Activated T-helper 9 cell treated with anti-CD3 and anti-CD28 coated beads, Interleukin-2, amount 50 U/mL, for 16 hours (primary cell): ENCODE measurements at places on chromosomes 3 and 15.

GRCh38 chr3:43957553-43957952 is 266.8 kb downstream of the ABHD5 start:
- DNase-seq, result no peak

DNA sequence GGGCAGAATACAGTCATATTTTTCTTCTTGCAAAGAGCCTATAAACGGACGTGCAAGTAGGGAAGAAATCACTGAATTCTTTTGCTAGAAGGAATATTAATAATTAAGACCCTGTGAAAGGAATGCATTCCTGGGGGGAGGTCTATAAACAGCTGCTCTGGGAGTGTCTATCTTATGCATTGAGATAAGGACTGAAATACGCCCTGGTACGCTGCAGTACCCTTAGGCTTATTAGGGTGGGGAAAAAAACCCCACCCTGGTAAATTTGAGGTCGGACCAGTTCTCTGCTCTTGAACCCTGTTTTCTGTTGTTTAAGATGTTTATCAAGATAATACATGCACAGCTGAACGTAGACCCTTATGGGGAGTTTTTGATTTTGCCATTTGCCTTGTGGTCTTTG is 100.0 kb upstream of the KBTBD8 start:
- DNase-seq, result no peak

DNA sequence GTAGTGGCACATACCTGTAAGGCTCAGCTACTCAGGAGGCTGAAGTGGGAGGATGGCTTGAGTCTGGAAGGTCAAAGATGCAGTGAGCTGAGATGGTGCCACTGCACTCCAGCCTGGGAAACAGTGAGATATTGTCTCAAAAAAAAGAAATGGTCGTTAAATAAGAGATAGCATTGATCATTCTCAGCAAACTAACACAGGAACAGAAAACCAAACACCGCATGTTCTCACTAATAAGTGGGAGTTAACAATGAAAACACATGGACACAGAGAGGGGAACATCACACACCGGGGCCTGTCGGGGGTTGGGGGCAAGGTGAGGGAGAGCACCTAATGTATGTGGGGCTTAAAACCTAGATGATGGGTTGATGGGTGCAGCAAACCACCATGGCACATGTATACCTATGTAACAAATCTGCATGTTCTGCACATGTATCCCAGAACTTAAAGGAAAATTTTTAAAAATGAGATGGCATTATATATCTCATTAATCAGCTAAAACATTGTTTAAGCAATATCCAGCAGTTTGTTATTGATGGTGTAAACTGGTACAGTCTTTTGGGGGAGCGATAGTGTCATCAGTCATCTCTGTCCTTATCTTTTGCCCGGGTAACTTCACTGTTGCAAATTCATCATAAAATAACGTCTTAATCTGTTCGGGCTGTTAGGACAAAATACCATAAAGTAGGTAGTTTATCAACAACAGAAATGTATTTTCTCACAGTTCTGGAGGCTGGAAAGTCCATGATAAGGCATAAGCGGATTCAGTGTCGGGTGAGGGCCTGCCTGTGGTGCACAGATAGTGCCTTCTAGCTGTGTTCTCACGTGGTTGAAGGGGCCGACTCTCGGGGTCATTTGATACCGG is 1.7 kb upstream of the MAN2A2 start:
- no peak for DNase-seq

- no peak for DNase-seq
These were observed 230.3 kb upstream of the TLE3 start for GRCh38 chr15:70327856-70328678.

DNA sequence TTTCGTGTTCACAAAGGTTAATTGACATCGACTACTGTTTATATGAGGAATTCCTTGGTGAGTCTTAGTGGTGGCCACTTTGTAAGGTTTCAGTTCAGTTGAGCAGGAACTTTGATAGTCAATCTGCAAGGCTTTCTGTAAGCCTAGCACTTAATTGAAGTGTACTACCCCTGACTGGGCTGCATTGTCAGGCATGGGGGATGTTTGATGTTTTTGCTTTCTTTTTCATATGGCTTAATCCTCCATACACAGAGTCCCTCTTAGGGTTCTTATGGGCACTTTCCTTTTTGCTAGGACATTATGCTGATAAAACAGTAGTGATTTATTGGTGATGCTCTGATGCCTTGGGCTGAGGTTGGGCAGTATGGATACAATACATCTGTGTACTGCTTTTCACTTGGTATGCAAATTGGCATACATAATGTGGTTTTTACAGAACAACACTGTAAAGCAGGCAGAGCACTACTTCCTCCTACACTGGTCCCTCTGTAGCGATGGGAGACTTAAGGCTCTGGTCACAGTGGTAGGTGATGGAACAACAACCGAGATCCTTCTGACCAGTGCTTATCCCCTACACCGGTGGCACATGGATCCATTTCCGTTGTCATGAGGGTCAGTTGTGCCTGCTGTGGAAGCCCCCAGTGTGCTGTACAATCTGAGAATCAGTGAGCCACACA is 261.0 kb downstream of the MFSD1 start:
- no peak for DNase-seq

GRCh38 chr15:51888593-51889195 is 59.2 kb downstream of the TMOD3 start:
- DNase-seq, result no peak

DNA sequence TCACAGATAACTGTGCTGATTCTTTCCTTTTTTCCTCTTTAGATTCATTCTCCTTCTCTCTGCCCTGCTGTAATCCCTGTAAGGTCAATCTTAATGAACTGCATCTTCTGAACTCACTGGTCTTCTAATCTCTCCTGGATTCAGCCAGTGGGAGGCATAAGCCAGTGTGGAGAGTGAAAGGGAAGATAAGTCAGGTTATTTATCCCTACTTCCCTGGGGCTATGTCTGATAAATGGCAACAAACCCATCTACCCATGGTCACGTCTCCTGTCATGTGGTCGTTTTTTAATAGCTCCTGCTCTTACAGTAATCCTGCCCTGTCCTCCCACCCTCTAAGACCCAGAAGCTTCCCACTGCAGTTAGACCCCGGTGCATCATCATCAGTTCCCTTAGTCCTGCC is 199.6 kb upstream of the NAALADL2 start:
- DNase-seq, result no peak

GRCh38 chr3:84547971-84548970 is 410.5 kb upstream of the CADM2 start:
- DNase-seq, result no peak
